ENCODE measurements at places on chromosomes 7 and 10. TPM values are rescaled to one million over a fixed set of nuclear protein-coding genes. Genes with fewer than 3 reads are reported as not detected.

- no peak for DNase-seq
These were observed 21.6 kb upstream of the OTUD1 start for GRCh38 chr10:23417254-23417653.

- no peak for DNase-seq
These were observed 776 bp downstream of the PEX1 start for GRCh38 chr7:92527300-92528187.

GRCh38 chr10:118531105-118531852 lies 64.2 kb downstream of the PRLHR start:
- no peak for DNase-seq

GRCh38 chr7:135980665-135981180 lies 3.6 kb upstream of the MTPN start:
- DNase-seq, result no peak

DNA sequence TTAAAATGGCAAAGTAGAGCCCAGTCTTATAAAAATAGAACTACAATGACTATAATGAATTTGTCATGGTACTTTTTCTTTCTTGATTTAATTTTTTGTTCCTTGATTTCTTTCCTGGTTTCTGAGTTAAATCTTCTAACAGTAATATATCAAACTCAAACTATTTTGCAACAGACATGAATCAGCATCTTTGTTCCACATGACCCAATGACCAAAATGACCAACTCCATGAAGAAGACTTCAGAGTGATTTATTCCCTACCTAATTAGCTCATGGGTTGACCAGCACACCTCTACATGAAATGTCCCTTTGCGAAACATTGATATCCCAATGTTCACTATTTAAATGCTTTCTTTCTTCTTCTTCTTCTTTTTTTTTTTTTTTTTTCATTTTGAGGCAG lies 30.9 kb downstream of the NMT2 start:
- no peak for DNase-seq

Gene PTF1A
- not detected for total RNA-seq

Gene UCMA
- total RNA-seq, result not detected
